Activated T-cell treated with anti-CD3 and anti-CD28 coated beads for 48 hours (primary cell): ENCODE measurements at places on chromosomes 12 and 14.

- DNase-seq, result no peak
Measured at GRCh38 chr12:108744021-108744897, 12.9 kb upstream of the CORO1C start.

DNA sequence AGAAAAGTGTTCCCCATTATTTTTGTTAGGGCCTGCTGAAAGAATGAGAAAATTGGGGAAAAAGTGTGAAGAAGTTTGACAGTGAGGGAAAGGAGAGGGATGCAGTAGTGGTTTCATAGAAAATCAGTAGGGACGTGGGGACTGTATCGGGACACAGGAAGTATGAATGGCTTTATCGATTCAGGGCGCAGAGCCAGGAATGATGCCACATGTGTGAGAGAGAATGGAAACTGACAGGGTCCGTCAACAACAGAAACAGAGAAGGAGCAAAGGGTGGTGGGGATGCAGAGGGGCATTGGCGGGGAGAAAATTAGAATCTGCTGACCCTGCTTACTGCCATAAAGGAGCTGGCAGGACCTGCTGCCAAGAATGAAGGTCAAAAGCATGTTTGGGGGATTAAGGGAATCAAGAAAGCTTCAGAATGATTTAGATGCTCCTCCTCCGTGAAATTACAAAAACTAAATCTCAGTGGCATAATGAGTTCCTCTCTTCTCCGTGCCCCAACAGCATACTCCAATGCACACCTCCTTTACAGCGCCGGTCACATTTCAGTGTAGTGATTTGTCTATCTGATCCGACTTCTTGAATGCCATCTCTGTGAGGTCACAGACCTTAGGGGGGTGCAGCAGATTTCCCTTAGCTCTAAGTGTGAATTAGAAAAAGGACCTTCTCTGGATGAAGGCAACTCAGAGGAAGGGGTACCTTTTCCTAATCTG is 92.6 kb downstream of the EMP1 start:
- DNase-seq, result no peak

DNA sequence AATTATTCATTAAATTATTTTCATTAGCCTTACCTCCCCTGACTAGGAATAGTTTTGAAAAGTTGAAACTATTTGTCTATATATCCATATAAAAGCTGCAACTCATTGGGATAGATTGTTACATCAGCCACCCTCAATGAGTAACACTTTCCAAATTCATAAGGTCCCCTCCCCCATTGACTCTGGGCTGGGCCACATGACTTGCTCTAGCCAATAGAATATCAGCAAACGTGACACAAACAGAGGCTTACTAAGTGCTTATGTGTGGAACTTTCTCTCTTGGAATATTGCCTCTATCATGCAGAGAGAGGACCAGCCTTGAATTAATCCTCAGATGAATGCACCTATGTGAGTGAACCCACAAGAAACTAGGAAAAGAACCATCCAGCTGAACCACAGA is 213.7 kb downstream of the CCDC59 start:
- no peak for DNase-seq

DNA sequence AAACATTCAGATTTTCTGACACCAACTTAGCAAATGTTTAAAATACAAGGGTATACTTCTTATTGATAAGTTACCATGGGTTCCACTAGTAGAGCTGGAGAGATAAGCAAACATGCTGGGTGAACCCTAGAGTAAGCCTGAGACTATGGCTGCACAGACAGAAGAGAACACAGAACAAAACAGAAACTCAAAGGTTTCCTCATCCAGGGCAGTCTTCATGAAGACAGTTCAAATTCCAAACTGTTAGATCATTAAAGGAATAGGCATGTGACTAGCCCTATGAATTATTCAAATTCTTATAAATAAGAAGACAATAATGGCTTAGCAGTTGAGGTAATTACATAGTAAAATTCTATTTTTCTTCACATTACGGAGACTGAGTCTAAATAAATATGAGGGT is 28.1 kb downstream of the BTBD7 start:
- DNase-seq, result no peak

DNA sequence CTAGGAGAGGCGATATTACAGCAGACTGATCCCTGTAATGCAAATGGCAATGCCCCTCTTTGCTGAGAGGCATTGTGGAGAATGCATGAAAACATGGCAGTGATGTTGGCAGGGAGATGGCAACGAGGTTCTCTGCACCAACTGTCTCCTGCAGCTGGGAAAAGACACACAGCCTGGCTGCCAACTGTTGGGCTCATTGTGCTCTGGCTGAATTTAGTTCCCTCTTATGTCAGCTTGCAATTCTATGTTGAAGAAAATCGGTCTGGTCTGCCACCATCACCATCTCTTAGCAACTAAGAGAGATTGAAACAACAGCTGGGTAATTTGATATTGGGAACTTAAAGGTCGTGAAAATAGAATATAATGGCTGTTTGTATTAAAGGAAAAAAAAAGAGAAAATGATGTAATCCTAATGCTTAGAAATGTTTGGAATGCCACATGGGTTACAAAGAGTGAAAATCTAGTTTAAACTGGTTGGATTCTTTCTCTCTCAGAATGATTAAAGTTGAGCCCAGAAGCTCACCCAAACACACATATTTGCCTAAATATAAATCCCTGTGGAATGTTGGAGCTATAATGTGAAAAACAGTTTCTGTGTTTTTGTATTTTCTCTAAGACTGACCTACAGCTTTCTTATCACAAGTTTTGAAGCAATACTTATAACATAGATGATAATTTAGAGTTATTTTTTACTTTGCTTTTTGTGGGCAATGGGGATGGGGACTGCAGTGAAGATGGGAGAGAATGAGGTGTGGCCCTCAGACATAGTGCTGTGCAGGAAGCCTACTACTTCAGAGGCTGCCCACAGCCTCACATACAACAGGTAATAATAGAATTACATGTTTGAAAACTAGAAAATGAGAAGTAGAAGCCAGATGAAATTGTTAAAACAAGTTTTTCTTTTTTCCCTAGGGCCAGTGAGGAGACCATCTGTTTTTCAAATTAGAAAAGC is 143.7 kb downstream of the AKAP6 start:
- DNase-seq, result no peak

GRCh38 chr12:43742106-43742505 is 16.5 kb downstream of the PUS7L start:
- no peak for DNase-seq

DNA sequence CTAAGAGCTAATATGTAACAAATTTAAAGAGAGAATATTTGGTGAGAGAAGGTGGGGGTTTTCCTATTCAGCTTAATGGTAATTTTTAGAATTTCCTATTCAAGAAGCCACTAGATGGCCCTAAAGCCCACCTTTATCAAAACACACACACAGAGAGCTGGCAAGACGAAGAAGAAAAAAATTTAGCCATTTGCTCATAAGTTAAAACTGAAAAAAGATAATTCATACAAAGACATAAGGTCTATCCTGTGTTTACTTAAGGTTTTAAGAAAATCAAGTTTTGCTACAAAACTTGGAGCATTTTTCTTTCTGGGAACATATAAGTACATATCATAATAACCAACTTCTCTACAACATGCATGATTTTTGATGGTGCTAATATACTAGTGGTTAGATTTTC is 46.8 kb upstream of the PCED1B start:
- DNase-seq, result no peak

DNA sequence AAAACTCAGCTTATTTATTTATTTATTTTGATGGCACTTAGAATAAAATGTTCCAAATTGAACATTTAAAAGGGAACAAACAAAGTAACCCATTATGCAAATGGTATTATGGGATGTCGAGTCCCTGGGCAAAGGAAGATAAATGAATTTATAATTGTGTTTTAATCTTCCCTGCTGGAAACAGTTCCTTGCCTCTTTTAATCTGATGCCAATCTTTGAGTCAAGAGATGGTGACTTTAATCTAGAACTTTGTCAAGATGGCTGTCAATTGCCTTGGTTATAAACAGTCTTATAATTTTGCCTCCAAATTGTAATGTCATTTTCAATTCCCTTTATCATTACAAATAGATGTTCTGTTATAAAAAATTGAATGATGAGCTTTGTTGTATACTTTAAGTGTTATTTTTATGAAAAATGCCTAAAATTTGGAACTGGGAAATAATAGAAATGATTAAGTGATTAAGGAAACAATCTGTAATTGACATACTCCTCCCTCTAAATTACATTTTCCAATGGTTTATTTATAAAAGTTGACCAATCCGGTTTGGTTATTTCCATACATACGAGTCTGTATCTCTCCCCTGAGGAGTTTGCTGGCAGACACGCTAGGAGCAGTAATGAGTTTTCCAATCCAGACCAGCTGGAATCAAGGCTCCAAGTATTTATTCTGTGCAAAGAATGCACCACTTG is 134.9 kb upstream of the FRMD6 start:
- no peak for DNase-seq

DNA sequence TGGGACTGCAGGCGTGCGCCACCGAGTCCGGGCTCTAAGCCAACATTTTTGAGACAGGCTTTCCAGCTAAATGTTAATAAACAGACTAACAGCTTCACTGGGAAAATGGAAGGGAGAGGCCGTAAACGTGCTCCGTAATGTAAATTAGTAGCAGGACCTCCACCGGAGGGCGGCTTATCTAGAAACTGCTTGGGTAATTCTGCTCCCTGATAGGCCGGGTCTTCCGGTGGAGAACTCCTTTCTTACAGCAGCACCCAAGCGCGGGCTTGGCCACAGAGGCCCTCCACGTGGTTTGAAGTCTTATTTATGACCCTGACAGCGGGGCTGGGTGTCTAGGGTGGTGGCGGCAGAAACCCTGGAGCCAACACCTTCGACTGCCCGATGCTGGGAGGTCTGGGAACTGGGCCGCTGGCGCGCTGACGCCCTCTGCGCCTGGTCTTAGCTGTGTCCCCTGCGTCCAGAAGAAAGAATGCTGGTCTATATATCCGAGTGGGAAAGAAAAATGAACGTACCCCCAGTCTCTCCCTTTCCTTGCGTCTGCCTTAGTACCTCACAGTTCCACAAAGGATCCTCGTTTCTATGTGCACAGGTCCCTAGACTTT is 1.7 kb downstream of the DPPA3 start:
- DNase-seq, result no peak

DNA sequence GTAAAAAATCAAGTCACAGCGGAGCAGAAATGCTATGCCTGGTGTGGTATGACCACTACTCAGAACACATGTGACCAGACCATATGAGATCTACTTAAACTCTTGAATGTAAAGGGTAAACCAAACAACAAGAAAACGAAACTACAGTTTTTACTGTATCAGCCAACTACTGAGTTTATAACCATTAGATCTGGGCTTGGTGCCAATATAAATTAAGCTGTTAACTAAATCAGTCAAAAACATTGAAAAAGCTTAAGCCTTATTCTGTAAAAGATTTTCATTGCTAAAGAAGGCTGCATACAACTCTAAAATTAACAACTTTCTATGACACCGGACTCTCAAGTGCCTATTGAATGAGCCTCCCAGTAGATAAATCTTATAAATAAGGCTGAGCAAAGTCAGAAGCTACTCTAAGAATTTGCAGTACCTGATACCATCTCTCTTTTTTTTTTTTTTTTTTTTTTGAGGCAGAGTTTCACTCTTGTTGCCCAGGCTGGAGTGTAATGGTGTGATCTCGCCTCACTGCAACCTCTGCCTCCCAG is 35.4 kb downstream of the SPTLC2 start:
- DNase-seq, result no peak

DNA sequence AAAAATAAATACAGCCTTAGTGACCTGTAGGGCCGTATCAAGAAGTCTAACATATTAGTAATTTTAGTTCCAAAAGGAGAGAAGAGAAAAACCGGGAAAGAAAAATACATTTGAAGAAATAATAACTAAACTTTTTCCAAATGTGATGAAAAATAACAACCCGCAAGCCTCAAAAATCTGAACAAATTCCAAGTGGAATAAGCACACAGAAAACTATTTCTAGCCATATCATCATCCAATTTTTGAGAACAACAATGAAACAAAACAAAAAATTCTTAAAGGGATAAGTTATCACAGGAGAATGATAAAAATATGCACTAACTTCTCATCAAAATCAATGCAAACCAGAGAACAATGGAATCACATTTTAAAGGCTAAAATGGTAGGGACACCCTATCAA is 198.1 kb upstream of the PLXNC1 start:
- DNase-seq, result no peak

DNA sequence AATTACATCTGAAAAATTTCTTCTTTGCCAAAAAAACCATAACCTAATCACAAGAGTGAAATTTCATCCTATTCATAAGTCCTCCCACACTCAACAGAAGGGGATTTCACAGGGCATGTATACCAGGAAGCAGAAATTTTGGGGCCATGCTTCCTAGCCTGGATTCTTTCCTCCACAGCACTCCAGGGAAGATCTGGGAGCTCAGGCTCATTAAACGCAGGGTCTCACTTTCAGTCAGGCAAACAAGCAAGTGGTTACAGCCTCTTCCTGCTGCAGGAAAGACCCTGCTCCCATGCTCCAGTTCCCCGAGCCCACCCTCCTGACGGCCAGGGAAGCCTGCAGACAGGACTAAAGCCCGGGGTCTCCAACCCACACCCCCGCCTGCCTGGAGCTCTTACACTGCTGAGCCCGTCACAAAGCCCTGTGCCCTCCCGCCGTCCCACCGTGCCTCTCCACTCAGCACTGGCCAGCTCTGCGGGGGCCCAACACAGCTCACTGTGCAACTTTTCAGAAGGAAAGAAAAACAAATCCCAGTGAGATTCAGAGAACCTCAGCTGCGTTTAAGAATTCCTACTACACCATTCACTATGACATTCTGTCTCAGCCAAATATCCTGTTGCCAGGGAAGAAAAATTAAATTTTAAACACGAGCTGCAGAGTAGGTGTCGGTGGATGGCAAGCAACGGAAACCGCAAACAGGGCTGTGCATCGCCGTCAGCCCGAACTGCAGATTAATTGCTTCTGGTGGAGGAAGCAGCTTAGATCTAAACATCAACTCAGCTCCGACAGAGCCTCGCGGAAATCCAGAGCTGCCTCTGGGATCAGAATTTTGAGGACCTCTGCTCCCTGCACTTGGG is 106.7 kb upstream of the SFSWAP start:
- no peak for DNase-seq

DNA sequence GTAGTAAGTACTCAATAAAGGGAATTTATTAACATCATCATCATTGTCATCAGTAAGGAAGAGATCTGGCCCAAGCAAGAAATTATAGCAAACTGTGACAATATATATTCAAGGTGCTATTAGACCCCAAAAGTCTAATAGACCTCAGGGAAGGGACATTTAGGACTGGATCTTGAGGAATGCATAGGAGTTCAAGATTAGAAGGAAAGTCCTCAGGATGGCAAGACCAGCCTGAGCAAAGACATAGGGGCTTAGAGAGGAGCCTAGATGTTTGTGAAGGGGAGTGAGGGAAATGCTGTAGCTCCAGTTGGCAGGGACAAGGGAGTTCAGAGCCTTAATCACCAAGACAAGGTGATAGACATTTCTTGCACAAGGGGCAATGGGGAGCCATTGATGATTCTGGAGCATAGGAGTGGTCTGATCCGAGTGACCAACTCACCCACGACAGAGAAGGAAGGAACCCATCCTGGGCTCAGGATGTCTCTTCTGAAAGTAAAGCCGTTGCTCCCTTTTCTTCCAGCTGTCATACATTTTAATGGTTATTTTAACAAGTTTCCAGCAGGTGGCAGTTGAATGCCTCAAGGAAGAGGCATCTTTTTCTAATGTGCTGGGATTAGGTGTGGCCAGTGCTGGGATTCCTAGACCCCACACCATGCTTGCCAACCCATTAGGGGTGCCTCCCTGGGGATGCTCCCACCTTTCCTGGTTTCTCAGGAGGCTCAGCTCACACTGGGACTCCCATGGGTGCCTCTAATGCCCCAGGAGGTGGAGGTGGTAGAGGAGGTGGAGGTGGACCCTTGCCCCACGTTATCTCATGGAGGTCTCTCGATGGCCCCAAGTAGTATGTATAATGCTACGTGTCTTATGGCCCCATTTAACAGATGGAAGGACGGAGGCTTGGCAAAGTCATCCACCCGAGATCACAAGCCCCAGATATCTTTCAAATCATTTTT is 37.8 kb downstream of the PHETA1 start:
- no peak for DNase-seq

- DNase-seq, result no peak
Measured at GRCh38 chr14:102279282-102279681, 25.7 kb downstream of the MOK start.
